ENCODE measurements at places on chromosomes 3 and 15.

- DNase-seq = no peak
These were observed 4.1 kb downstream of the MB21D2 start for GRCh38 chr3:192913540-192913939.

GRCh38 chr3:155585384-155585783 lies 159.5 kb downstream of the PLCH1 start:
- no peak for DNase-seq

- peak; percentile 3 for DNase-seq
These were observed 28.5 kb upstream of the APOD start for GRCh38 chr3:195612075-195612800.

- no peak for DNase-seq
These were observed 1.3 kb downstream of the STT3B start for GRCh38 chr3:31534065-31534425.

GRCh38 chr15:80744415-80744814 lies 34.8 kb upstream of the CEMIP start:
- no peak for DNase-seq

DNA sequence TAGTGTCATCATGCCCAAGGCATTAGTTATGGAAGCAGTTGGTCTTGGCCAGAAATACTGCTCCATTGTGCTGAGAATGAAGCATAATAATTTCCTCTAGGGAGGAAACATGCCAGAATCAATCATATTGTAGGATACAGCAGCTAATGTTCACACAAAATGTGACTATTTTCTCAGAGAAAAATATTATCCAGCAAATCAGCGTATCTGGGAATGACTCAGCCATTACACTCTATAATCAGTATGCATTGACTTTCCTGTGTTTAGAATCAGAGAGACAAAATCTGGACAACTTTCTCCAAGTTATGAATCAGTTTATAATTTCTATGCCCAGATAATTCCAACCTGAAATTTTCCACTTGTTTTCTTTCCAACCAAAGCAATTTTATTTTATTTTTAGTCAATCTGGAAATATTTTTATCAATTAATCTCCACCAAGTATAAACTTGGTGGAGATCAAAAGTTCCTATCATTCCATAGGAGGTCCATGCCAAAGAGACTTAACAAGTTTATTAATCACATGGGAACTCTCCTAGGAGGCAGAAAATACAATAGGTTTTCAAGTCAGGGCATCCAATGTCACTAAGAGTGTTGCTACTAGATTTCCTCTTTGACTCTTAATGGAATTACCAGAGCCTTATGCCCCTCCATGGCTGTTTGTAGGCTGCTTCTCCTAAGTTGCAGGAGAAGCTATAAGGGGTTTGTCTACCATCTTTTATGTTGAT lies 36.4 kb downstream of the SUCNR1 start:
- no peak for DNase-seq

DNA sequence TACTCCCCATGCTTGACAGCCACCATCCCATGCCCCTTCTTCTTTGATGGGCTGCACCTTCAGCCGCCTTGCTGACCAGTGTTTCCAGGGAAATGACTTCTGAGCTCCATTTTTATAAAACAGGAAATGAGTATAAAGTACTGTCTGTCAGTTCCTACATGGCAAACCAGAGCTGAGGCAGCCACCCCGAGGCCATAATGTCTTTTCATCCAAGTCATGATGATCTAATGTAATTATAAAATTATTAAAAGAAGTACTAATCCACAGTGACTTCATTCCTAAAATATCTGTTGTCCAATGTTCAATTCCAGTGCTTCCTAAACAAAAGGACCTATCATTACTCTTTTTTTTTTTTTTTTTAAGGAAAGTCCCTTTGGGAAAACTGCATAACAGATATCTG lies 75.2 kb upstream of the HERC1 start:
- no peak for DNase-seq

GRCh38 chr3:147705651-147706051 lies 296.5 kb downstream of the ZIC1 start:
- no peak for DNase-seq

- no peak for DNase-seq
These were observed 14.9 kb downstream of the GRAMD2A start for GRCh38 chr15:72182673-72183072.

DNA sequence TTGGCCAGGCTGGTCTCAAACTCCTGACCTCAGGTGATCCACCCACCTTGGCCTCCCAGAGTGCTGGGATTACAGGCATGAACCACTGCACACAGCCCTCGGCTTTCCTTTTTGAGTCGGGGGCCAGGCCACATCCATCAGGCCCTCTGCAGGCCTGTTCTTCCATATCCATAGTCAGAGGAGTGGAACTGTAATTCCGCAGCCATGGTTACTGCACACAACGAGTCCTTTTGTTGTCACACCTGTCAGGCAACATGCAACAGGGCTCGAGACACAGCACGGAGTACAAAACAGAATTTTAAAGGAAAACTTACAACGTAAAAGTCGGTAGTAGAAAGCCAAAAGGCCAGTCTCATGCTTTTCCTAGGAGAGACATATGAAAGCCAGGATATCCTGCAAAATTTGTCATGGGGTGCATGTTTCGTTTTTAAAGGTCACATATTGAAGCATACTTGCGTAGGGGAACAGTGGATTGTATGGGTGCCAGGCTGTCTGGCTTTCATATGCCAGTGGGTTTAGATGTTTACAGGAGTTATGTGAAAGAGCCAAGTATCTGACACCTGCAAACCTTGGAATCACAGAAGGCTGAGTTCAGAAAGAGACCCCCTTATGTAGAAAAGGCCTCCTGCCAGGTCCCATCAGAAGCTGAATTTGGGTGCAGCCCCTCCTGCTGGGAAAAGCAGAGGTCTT lies 63.2 kb upstream of the LPP start:
- no peak for DNase-seq

DNA sequence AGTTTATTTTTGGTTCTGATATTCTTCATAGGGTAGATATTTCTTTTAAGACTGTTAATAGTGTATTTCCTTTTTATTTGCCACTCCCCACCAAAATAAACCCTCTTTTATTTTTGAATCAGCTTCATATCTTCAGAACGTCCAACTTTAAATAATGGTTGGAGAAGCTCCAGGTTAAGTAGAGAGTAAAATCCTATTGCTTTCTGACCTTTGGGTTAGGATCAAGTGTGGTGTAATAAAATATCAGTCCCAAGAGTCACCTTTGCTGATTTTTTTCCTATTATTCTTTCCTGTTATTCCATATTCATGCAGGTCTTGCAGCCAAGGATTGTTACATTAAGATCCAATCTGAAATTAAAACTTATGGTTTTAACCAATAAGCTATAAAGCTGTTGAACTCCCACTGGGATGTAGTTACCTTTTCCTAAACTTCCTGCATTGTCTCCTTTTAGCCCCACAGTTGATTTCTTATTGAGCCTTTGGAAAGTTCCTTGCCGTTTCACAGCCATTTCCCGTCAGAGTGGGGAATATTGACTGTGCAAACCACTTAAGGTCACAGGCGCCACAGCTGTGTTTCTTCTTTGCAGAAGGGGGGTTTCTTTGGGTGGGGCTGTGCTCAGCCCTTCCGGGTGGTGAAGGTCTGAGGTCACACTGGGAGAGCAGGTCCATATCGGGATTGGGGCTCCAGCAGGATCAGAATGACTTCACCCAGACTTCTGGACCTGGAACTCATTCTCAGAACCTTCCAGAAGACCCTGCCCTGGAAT lies 287.3 kb upstream of the CTDSPL start:
- no peak for DNase-seq

DNA sequence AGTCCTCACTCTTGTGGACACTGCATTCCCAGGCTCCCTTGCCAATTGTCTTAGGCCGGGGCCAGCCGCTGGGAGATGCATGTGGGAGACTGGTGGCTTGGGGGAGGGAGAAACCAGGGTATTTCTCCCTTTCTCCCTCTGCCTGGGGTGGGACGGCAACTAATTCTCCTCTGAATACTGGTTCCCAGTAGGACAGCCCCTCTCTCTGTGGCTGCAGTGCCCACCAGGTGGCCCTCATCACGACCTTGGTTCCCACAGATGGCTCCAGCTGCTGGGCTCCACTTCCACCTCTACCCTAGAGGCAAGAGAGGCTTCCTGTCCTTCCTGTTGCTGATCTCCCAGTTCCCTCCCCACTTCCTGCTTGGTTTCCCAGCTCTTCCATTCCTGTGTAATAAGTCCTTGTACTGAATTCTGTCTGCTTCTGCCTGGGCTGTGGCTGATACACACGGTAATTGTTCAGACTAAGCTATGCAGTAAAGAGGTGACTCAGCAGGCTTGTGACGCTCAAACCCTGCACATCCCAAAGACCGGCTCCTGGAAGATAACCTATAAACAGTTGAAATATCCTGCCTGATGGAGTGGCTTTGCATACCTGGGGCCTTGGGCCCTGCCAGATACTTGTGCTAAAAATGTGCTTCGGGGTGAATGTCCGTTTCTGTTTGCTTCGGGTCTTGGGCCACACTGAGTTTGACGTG lies 20.4 kb upstream of the COPG1 start:
- DNase-seq = no peak

DNA sequence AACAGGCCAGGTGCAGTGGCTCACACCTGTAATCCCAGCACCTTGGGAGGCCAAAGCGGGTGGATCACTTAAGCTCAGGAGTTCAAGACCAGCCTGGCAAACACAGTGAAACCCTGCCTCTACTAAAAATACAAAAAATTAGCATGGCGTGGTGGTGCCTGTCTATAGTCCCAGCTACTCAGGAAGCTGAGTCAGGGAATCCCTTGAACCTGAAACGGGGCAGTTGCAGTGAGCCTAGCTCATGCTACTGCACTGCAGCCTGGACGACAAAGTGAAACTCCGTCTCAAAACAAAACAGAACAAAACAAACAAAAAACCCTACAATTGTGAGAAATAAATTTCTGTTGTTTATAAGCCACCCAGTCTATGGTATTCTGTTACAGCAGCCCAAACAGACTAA lies 94.7 kb downstream of the PIK3CB start:
- no peak for DNase-seq

DNA sequence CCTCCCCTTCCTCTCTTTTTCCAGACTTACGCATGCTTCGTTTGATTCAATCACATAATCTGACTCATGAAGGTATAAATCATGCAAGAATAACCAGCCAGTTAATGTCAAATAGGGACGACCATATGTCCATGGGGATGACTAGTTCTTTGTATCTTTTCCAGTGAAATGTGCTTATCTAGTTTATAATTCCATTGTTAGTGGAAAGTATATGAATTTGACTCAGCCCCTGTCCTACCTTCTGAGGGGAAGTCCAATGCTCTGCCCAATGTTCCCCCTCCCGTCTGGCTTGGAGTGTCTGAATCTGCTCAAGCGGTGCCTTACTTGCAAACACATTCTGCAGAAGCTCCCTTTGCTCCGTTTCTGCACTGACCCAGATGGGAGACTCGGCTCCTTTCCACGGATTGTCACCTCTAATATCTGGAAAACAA lies 55.0 kb upstream of the EPHB3 start:
- no peak for DNase-seq

DNA sequence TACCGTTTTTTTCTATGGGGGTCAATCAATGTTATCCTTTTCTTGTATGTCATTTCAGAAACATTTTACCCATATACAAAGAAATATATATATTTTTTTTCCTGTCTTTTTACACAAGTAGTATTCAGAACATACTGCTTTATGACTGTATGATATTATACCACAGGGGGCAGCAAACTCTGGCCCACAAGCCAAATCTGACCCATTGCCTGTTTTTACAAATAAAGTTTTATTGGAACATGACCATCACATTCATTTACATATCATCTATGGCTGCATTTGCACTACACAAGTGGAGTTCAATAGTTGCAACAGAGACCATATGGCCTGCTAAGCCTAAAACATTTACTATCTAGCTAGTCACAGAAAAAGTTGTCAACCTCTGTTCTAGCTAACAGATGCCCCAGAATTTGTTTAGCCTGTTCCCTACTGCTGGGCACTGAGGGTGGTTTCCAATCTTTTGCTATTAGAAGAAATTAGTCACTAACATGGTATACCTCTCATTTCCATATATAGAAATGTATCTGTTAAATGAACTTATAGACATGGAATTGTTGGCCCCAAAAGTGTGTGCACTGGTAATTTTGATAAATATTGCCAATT lies 57.7 kb downstream of the BFSP2 start:
- no peak for DNase-seq

GRCh38 chr3:13703071-13703470 lies 154.1 kb downstream of the FBLN2 start:
- no peak for DNase-seq

DNA sequence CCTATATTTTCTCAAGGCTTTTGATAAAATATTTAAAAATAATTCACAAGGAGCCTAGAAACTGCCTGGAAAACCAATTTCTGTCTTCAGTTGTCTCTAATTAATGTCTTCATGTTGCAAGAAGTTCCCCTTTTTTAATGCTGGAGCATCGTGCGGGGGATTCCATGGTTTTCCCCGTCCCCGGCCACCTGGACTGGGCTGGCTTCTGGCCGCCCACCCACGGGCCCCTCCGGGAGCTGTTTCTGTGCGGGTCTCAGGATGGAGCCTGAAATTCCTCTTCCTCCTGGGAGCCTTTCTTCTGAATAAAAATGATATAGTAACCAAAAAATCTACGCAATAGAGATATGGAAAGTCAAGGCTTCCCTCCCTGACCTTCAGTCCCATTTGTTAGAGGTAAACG lies 8.1 kb upstream of the LRRK1 start:
- DNase-seq = no peak

- no peak for DNase-seq
These were observed 66.1 kb upstream of the DLG1 start for GRCh38 chr3:197364410-197365071.

GRCh38 chr3:184472723-184473428 lies 88.7 kb upstream of the EPHB3 start:
- DNase-seq = no peak

DNA sequence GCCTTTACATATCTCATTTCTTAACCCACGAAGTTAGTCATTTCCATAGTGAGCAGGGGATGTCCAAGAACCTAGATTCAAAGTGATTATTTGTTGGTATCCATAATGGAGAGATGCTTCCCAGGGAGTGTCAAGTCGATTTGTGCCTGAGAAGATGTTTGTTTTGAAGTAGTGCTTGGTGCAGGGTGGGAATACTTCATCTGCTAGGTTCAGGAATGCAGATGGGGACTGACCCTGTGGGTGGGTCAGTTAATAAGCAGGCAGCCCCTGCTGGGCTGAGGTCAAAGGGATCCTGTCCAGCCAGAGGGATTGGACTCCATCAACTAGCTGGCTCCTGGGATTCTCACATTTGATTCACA lies 44.1 kb upstream of the VILL start:
- DNase-seq = no peak

Data from GM13976 (cell line).